ENCODE measurements at places on chromosomes 7 and 10.
A peak's percentile ranks its signal among the peaks of the same experiment; 100 is the strongest.

DNA sequence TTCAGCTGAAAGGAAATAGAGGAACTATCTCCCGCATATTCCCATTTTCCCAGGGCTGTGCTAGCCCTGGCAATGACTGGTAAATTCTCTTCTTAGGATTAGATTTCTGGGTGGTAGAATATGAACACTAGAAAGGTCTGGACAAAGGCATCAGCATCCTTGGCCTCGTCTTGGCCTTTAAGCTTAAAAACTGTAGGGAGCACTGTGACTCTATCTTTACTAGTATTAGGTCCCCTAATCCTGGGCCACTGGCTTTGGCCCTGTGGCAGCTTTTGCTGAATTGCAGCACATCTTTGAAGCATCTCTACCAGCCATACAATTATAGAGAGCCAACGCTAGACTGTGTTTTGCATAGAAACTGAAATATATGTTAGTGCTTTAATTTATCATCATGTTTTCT is 41.5 kb upstream of the EBLN1 start:
- DNase-seq, result peak; percentile 7

GRCh38 chr10:29064680-29065079 is 224.2 kb upstream of the LYZL1 start:
- no peak for DNase-seq

DNA sequence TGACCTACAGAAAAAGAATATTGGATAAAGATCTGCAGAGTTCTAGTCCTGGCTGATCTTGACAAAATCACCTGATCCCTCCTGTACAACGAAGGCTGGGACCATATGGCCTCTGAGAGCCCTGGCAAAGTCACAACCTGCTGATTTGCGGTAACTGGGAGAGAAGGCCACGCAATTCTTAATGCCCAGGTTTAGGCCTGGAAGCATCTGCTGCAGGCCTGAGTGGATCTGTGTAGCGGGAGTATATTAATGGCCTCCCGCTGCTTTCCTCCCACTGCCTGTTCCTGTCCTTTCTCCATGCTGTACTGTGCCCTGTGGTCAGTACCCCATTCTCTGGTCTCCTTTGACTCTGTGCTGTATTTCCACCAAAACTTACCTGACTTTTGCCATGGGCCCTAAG is 24.2 kb downstream of the AKR1B1 start:
- no peak for DNase-seq

DNA sequence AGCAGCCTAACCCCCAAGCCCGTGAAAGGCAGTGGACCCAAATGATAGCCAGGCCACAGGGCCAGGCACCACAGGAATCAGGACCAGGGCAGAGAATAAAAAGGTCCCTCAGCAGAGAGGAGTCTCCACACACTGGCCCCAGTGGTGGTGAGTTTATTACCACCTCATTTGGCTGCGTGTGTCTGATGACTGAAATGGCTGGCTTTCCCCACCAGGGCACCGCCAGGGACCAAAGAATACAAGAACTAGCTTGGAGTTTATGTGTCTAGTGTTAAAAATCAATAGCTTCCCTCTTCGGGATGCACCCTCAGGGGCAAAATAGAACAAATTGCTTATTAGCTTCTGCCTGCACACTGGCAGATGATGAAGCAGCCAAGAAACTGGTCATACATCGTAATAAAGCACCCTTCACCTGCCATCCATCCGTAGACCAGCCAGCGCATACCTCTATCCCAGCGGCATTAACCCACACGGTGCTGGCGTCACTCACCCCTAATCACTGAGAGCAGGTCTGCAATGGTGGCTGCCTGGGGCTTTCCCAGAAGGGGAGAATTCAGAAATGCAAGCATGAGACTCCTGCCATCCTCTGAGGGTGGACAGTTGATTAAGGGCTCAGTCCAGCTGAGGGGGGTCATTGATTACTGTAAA is 223.7 kb upstream of the ZMIZ1 start:
- DNase-seq, result no peak

DNA sequence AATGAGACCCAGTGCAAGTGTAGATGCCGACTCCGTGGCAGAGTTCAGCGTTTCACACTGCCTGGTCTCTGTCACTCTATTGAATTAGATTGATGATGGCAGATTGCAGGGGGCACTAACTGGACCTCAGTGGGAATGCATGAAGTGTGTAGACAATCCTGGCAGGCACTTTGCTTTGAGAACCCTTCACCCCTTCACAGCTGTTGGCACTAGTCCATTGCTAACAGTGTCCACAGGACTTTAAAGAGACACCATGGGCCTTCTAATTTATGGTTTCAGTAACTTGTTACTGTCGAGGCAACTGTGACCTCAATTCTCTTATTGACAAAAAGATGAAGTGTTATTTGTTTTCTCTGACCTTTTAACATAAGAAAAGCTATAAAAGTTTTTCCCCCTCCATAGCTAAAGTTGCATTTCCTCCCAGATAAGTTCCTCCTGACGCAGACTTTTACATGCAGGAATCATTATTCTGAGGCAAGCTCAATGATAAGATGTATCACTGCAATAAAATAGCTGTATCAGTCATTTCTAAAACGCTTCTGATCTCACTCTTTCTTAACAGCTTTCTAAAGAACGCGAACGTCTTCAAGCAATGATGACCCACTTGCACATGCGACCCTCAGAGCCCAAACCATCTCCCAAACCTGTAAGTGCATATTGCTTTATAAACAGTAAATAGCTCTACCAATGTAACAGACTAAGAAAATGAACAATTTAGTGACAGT is 238.9 kb downstream of the FOXP2 start:
- DNase-seq, result no peak

DNA sequence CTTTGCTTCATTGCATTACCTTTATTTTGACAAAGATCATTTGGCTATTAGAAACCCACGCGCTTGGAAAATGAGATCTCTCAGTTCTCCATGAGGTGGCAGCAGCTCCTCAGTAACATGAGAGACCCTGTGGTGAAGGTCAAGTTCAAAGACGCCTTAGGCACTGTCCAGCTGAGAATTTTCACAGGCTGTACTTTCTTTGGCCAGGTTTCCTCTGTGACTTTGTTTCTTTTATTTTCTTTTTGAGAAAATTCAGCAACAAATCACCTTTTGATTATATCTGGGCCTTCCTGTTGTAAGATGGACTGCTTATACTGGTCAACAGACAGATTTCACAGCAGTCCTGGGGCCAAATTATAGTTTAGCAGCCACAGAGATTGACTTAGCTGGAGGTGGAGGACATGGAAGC is 54.5 kb downstream of the RAB18 start:
- peak; percentile 76 for DNase-seq

DNA sequence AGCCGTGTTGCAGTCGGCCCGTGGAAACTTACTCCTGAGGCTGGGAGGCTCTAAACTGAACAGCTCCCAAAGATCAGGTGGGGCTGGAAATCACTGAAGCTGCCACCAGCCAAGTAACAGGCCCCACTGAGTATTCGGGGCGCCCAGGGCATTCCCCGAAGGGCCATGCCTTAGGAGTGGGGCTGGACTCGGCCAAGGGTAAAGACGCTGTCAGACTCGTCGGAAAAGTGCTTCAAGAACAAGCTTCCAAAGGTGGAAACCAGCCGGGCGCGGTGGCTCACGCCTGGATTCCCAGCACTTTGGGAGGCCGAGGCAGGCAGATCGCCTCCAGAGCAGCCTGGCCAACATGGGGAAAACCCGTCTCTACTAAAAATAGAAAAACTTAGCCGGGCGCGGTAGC is 102.8 kb downstream of the GALNT11 start:
- no peak for DNase-seq

- DNase-seq, result no peak
Observed at GRCh38 chr7:31962246-31962645, 108.0 kb downstream of the PDE1C start.

GRCh38 chr10:15200626-15201025 is 32.1 kb upstream of the NMT2 start:
- peak; percentile 67 for DNase-seq

DNA sequence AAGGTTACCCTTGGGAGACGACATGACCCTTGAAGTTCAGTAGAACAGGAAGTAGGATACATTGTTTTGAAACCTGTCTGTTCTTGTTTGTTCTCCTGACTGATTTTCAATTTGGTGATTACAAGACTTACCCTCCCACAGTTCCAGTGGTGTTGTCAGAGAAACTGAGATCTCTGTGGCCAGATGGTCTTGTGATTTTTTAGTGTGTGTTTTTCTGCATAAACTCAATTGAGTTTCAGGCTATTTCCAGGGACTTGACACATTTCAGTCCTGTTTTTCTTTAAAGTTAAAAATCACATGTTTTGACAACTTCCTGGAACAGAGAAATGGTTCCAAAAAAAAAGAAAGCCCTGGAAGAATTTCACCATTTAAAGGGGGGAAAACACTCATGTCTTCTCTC is 22.3 kb downstream of the PIK3CG start:
- no peak for DNase-seq

- DNase-seq, result no peak
Observed at GRCh38 chr7:143407287-143408251, 1.1 kb downstream of the EPHA1 start.

GRCh38 chr10:16653224-16653623 is 131.5 kb upstream of the C1QL3 start:
- DNase-seq, result peak; percentile 2

All from fibroblast of mammary gland (primary cell).